Right lung (tissue), 10 donors: ENCODE measurements at places on chromosomes 13 and 19. TPM values are rescaled to one million over a fixed set of nuclear protein-coding genes. Genes with fewer than 3 reads are reported as not detected.

Gene USHBP1
- polyA plus RNA-seq, result 10.4 TPM

Gene NMRK2
- polyA plus RNA-seq, result 13.3 TPM

Gene ZNF441
- polyA plus RNA-seq, result 16.1 TPM

DNA sequence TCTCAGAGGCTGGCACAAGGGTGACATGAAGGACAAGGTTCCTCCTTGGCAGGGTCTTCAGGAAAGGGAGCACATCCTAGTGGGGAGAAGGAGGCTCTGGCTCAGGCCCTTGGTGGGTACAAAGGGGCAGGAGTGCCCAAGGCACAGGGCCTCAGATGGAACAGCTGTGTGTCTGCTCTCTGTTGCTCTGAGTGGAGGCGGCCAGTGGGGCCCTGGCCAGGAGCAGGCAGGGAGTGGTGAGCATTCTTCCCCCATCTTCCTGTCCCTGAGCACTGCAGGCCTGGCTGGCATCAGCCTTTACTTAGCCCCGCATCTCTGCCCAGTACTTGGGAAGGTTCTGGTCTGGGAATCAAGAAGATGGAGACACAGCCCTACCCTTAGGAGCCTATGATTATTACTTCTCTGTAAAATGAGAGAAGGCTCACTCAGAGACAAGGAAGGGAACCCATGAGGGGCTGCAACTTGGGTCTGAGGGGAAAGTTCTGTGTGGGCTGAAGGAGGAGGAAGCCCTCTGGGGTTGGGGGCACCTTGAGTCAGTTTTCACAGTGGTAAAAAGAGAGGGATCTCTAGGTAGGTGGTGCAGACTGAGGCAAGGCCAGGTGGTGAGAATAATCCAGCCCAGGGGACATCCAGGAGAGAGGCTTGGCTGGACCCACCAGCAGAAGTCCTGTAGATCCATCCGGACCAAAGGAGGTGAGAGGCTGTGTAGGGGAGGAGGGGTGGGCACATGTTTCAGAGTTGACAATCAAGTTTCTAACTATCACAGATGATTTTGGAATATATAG lies 173.5 kb downstream of the TSHZ3 start:
- DNase-seq, result no peak

Gene CLEC17A
- polyA plus RNA-seq, result 0.23 TPM

Gene ADAMTSL5
- 0.58 TPM for polyA plus RNA-seq

DNA sequence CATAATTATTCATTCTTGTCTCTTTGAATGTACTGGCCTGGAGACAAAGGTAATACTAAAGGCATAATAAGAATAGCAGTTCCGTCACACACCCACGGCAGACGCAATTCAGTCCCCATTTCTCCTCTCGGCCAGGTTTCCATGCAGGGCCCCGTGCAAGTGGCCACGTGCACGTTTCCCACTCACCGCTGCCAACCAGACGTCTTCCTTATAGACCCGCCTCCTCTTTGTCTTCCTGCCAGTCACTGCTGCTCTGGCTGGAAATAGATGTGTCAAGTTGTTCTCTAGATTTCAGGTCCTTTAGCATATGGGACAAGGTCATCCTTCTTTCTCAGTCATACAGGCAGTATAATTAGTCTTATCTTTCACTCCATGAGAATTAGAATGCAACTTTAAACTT lies 204.3 kb downstream of the SUCLA2 start:
- DNase-seq, result no peak

Gene FFAR1
- not detected for polyA plus RNA-seq

- no peak for DNase-seq
These were observed 171.7 kb upstream of the KLF12 start for GRCh38 chr13:74305876-74306275.

Gene LNX2
- polyA plus RNA-seq, result 12.1 TPM
